Progenitor cell of endocrine pancreas (in vitro differentiated cells): ENCODE measurements at places on chromosomes 2 and 18. TPM values are rescaled to one million over a fixed set of nuclear protein-coding genes. Genes with fewer than 3 reads are reported as not detected.

DNA sequence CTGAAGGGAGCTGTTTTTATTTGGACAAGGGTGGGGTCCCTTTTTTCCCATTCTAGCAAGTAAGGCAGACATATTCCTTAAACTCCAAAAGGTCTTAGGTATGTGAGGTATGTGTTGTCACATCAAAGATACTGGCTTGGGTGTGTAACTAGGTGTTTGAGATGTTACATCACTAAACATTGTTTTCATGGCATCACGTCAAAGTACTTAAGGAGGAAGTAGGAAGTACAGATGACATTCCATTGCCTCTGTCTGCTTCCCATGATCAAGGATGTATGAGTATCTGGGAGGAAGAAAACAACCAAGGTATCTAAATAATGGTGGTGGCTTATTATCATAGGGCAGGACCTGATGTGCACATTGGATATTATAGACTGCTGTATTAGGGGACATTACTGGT is 39.3 kb downstream of the CD302 start:
- no peaks in the 10 kb centered on the region for H3K27me3 ChIP-seq
- no peak for DNase-seq
- H3K27ac ChIP-seq: peak overlapping the region; percentile 39

DNA sequence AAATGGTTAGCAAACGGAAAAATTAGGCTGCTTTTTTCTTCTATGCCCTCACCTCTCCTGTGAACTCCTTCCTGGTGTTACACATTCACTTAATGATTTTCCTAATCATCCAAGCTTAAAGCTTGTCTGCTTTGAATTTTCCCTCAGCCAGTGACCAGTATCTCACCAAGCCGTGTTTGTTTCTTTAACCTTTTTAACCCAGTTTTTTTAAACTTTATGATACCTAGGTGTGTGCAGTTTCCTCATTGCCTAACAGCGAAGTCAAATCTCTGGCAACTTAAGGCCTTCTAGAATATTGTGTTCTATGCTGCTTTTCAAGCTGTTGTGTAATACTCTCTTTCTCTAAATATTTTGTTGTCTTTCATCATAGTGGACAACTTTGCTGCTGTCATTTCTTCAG is 113.0 kb downstream of the PIK3C3 start:
- no peaks in the 10 kb centered on the region for H3K27me3 ChIP-seq
- peaks cover 2% of the 10 kb centered on the region for H3K4me1 ChIP-seq
- peak overlapping the region; percentile 35 for H3K27ac ChIP-seq

Gene RELCH
- 34.7 and 39.4 TPM in 2 replicates for total RNA-seq

Gene PROM2
- total RNA-seq: 14.2 and 16.9 TPM in 2 replicates

Gene TMEM163
- 3.7 and 3.8 TPM in 2 replicates for total RNA-seq
